NCI-H187 (cell line): ENCODE measurements at places on chromosomes 5 and 9.

DNA sequence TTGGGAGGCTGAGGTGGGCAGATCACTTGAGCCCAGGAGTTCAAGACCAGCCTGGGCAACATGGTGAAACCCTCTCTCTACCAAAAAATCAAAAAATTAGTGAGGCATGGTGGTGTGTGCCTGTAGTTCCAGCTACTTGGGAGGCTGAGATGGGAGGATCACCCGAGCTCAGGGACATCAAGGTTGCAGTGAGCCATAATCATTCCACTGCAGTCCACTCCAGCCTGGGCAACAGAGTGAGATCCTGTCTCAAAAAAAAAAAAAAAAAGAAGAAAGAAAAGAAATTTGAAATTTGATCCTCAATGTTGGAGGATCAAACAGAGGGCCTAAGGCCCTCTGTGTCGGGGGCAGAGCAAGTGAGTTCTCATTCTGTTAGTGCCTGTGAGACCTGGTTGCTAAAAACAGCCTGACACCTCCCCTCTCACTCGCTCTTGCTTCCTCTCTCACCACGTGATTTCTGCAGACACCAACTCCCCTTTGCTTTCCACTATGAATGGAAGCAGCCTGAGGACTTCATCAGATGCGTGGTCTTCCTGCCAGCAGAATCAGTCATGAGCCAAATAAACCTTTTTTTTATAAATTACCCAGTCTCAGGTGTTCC is 8.4 kb upstream of the GOLPH3 start:
- no peak for DNase-seq

DNA sequence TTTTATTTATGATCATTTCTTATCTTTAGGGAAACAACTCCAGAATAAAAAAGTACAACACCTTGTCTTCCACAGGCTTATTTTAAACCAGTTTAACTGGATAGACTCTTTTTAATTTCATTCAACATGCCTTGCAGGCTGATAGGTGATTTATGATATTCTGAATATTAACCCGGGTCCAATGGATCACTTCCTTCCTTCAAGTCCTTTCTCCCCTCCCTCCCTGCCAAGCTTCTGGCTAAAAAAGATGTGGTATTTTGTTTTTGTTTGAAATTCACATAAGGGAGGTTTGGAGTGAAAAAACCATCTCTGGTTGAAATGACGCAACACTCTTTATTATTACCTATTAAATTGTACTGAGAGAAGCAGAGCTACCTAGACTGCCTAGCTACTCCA is 265.3 kb downstream of the MLLT3 start:
- DNase-seq = no peak

DNA sequence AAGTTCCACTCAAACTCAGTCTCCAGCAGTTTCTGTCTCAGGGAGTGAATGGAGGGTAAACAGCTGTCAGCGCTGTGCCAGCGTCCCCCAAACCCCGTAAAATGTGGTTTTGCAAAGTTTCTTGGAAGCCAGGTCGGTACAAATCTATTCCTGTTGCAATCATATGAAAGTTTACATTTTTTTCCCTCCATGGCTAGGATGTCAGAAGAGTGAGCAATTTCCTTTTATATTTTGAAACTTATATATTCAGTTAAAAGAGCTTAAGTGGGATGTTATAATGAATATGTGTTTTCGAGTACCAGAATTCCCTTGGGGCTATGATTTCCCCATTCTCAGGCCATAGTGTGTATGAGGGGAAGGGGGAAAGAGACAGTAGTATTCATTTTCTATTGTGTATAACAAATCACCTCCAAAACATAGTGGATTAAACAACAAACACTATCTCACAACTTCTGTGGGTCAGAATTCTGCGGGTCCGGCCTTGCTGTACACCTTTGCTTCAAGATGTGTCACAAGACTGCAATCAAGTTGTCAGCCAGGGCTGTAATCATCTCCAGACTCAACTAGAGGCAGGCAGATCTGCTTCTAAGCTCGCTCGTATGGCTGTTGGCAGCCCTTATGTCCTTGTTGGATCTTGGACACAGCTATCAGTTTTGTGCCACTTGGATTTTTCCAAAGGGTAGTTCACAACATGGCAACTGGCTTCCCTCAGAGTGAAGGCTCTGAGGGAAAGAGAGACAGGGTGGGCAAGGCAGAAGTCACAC is 107.4 kb downstream of the SNX18 start:
- DNase-seq = no peak

- DNase-seq = no peak
Observed at GRCh38 chr9:91905991-91906469, 44.0 kb downstream of the ROR2 start.
